Stimulated activated CD8-positive, alpha-beta memory T cell treated with anti-CD3 and anti-CD28 coated beads, Interleukin-15, amount 100 ng/mL, for 24 hours (primary cell): ENCODE measurements at places on chromosomes 4 and X.

GRCh38 chr4:56874166-56874565 lies 33.5 kb upstream of the REST start:
- DNase-seq: no peak

DNA sequence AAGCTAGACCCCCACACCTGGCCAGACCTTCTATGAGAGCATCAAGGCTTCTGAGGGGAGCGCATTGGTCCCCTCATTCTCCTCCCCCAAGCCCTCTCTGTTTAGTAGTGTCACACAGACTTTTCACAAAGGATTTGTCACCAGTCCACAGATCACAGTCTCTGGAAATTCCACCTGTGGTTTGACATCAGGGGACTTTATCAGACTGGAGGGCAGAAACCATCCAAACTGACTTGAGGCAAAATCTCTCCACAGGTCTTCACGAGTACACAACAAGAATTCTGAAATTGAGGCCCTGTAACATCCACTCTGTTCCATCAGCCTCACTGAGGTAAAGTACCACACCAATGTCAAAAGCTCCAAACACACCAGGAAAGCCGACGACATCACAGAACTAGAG lies 112.5 kb downstream of the SH3KBP1 start:
- DNase-seq: no peak

DNA sequence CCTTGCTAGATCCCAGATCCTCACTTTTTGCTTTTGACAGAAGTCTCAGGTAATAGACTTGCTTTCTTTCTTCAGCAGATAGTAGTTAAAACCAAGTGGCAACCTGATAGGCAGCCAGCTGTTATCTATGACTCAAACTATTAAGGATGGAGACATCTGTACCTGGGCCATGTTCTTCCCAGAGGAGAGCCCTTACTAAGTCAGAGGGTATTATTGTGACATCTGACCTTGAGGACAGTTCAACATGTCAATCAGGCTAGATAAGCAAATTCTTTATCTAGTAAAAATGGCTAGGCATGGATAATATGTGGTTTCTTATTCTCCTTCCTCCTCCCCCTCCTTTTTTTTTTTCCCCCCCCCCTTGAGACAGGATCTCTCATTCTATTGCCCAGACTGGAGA lies 39.2 kb downstream of the TRIM2 start:
- DNase-seq: no peak

DNA sequence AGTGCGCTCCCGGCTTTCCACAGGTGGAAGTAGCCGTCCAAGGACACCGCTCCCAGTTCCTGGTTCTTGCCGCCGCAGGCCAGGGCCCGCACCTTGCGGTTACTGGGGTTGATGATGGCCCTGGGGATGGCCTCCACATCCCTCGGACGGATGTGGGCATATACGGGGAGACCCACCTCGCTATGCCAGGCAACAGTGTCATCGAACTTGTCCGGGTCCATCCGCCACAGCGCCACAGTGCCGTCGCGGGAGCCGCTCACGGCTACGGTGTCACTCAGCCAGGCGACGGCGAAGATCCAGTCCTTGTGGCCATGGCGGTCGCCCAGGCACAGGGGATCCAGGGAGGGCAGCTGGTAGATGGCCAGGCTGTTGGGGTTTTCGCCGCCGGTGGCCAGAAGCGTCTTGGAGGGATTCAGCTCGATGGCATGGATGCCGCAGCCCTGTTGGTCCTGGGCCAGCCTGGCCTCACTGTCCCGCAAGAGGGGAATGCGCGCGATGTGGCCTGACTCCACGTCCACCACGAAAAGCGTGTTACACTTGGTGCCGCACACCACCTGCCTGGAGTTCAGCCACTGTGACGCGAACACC lies 795 bp downstream of the DCAF12L1 start:
- no peak for DNase-seq

GRCh38 chrX:7447801-7448499 lies 300.0 kb upstream of the PUDP start:
- no peak for DNase-seq

DNA sequence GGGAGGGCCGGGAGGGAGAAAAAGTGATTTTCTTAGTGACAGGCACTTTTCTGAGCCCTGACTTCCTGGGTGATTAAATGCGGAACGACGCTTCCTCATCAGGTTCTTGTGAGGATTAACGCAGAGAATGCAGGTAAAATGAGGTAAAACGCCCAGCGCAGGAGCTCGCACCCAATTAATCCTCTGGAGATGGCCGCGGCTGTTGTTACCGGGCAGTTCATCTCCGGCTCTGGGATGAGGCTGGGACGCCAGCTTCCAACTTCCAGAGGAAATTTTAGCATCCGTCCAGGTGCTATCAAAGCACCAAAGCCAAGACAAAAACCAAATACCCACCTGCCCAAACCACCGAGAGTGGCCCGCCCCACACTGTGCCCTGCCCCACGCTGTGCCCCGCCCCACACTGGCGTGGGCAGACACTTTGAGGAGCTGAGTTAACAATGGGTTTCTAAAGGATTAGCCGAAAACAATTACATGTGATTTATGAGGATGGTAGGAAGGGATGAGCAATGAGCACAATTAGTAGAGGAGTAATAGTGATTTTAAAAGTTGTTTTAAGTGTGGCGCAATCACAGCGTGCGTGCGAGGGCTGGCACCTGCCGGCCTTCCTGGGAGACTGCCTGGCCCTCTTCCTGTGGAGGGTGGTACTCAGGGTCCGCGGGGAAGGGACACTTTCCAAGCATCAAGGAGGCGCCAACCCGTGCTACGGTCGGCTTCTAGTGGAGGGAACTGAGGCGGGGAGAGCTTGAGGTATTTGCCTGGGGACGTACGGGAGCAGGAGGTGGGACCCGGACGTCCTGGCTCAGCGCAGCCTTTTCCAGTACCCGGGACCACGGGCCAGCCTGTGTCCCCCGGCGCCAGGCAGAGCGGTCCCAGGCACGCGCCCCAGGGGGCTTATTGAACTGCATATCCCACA lies 41.6 kb upstream of the ADRA2C start:
- DNase-seq: no peak

GRCh38 chr4:185710487-185710995 lies 101.5 kb downstream of the SORBS2 start:
- no peak for DNase-seq

- DNase-seq: peak; percentile 14
Observed at GRCh38 chr4:110516106-110516922, 40.4 kb downstream of the ENPEP start.

GRCh38 chr4:26033389-26033788 lies 119.4 kb downstream of the SMIM20 start:
- DNase-seq: no peak

GRCh38 chr4:7186031-7186430 lies 6.3 kb upstream of the SORCS2 start:
- no peak for DNase-seq

- DNase-seq: no peak
Observed at GRCh38 chr4:159048166-159048886, 54.6 kb upstream of the RAPGEF2 start.

- DNase-seq: no peak
Observed at GRCh38 chrX:150227321-150227860, 135.7 kb upstream of the MAMLD1 start.

- DNase-seq: no peak
Observed at GRCh38 chrX:133390676-133391075, 24.6 kb downstream of the GPC4 start.

DNA sequence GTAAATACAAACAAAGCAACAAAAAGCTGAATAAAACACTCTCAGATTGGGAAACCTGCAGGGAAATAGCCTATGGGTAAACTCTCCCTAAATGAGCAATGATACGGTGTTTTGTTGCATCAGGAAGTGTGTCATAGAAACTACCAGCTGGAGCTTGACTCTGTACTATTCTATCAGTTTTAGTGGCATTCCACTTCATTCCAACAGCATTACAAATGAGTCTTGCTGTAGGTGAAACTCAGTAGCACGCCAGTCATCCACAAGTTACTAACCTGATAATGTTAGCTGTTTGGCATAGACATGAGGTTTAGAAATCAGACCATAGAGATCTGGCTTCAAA lies 24.9 kb downstream of the FGFBP1 start:
- no peak for DNase-seq

GRCh38 chr4:106715825-106716224 lies 320.3 kb downstream of the DKK2 start:
- DNase-seq: no peak

DNA sequence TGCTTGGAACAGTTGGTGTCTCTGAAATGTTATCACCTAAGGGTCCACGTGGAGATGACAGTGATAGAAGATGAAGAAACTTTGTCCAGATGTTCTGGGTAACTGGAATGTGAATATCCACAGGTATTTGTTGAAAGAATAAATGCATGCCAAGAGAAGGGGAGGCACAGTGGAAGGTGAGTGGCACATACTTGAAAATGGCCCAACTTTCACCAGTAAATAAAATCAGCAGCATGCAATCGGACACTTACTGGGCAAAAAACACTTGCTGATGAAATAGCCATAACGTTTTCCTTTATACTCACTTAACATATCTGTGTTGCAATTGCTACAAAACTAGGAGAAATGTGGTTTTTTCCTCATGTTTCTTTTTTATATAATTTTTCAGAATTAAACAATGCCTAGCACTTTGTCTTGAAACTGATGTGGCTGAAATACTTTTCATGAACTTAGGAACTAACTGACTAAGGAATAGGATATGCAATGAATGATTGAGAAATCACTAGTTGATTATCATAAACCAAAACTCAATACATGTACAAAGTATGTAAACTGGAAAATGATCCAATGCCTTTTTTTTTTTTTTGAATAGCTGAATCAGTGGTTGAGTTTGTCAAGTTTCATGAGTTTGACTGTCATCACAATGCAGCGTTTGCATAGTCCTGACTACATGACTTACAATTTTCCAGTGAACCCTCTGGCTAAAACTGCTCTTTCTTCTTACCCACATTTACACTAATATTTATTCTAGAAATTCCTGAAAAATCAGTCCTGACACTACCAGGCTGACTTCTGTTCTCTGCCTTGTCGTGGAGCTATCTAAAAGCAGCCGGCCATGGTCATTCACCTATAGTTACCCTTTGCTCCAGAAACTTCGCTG lies 127.4 kb downstream of the CPE start:
- no peak for DNase-seq

- no peak for DNase-seq
Observed at GRCh38 chr4:11720292-11720691, 291.6 kb upstream of the HS3ST1 start.

- no peak for DNase-seq
Observed at GRCh38 chr4:120704538-120704937, 218.0 kb downstream of the PRDM5 start.

DNA sequence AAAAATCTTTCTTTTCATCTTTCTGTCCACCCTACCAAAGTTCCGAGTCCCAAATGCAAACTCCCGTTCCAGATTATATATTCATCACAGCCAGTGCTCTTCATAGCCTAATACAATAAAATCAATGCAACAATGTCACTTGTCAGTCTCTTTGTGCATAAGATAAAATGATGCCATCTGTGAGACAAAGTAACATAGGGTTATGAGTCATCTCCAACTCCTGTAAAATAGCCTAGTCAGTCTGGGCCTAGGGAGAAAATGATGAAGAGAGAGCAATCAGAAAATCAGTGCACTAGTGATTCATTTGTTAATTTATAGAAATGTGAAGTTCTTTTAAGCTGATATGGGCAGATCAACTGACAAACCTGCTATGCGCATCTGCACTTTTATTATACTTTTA lies 689.1 kb upstream of the DIAPH2 start:
- no peak for DNase-seq

DNA sequence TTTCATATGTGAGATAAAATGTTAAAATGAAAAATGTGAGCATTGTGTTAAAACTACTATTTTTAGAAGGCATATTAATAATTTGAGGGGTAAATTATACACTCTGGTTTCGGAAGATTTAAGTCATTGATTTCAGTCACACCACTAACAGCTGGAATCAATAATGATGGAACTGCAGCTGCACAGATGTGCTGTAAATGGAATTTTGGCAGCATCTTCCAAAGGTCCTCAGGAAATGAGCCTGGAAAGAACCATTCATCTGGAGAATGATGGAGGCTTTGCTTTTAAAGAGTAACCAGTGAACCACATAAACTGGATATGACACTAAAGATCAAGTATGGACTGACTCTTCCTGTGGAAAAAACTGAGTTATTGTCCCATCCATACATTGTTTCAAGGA lies 759.0 kb upstream of the EPHA5 start:
- no peak for DNase-seq

DNA sequence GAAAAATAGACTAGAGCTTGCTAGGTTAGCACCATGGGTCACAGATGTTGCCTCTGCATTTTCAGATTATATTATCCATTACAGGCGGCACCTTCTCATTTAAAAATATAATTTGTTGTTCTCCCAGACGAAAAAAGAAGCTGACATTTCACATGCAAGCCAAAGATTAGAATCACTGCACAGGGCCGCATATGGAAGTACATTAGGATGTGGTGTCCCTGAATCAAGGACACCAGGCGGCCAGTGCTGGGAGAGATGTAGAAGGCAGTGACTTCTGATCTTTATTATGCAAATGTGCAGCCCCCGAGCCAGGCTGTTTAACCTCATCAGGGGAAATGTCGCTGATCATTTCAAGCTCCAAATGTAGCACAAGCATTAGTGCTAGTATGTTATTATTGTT lies 22.8 kb downstream of the REELD1 start:
- no peak for DNase-seq

- DNase-seq: no peak
Observed at GRCh38 chrX:131792356-131792749, 230.7 kb upstream of the STK26 start.

DNA sequence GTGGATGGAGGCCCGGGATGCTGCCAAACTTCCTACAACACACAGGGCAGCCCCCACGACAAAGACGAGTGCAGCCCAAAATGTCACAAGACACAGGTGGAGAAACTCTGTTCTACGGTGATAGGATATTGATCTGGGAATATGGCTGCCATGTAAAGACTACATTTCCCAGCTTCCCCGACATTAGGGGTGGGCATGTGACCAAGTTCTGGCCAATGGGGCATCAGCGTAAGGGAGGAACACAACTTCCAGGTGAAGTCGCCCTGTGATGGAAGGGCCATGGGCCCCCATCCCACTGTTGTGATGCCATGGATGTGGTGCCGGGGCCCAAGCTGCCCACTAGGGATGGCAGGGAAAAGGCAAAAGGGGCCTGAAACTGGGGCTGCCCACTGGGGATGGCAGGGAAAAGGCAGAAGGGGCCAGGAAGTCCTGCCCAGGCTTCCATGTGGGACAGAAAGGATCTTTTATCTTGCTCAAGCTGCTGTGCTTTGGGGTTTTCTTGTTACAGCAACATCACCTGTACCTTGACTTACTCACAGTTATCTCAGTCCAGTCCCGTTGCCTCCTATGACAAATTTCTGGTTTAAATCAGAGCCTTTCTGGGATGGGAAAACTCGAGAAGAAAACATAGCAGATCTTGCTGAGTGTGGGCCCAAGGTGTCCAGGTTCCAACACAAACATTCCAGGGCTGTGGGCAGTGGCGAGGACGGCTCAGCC lies 9.7 kb upstream of the ADRA2C start:
- DNase-seq: no peak

DNA sequence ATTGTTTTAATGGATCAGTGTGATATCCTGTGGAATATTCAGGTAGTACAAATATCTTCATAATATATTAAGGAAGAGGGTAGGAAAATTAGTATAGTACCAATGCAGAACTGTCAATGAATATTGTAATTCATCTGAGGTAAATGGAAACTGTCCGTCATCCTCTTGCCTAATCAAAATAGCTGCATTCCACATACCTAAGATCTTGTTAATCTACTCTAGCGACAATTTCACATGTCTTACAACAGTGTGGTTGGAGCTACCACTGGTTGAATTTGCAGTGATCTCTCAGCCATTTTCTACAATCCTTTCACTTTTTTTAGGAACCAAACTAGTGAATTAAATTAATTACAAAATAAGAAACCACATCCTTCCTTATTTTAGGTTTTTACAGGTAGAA lies 117.5 kb downstream of the PCDH18 start:
- no peak for DNase-seq
